Hippocampal formation (tissue), 2 donors: ENCODE measurements at places on chromosomes 4 and X.

GRCh38 chr4:5878359-5878758 is 14.5 kb downstream of the CRMP1 start:
- DNase-seq: no peak

- DNase-seq: no peak
These were observed 199.7 kb downstream of the NLGN4X start for GRCh38 chrX:6029014-6029413.

GRCh38 chrX:110665223-110666002 is 130.2 kb downstream of the CHRDL1 start:
- no peak for DNase-seq

DNA sequence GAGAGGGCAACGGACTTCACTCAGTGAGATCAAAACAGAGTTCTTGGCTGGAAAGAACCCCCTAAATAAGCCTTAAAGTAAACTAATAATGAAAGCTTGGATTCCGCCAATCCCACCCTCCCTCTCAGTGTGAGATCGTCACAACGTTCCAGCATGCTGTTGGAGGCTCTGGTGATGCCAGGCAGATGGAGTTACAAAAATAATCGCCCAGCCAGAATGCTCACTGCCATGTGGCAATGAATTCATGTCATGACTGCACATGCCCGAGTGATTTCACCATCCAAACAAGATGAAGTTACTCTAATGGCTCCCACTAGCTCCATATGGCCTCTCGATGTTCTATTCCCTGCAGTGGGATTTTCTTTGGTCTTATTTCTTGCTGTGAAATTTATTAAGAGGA is 248.0 kb downstream of the SPATA18 start:
- DNase-seq: no peak

GRCh38 chrX:40060356-40060845 is 37.4 kb downstream of the BCOR start:
- DNase-seq: no peak
